Activated naive CD4-positive, alpha-beta T cell (primary cell): ENCODE measurements at places on chromosomes 2 and 18.

- no peak for DNase-seq
Measured at GRCh38 chr2:197944416-197945096, 140.2 kb downstream of the PLCL1 start.

GRCh38 chr2:16057661-16058060 is 117.3 kb downstream of the MYCN start:
- DNase-seq: no peak

DNA sequence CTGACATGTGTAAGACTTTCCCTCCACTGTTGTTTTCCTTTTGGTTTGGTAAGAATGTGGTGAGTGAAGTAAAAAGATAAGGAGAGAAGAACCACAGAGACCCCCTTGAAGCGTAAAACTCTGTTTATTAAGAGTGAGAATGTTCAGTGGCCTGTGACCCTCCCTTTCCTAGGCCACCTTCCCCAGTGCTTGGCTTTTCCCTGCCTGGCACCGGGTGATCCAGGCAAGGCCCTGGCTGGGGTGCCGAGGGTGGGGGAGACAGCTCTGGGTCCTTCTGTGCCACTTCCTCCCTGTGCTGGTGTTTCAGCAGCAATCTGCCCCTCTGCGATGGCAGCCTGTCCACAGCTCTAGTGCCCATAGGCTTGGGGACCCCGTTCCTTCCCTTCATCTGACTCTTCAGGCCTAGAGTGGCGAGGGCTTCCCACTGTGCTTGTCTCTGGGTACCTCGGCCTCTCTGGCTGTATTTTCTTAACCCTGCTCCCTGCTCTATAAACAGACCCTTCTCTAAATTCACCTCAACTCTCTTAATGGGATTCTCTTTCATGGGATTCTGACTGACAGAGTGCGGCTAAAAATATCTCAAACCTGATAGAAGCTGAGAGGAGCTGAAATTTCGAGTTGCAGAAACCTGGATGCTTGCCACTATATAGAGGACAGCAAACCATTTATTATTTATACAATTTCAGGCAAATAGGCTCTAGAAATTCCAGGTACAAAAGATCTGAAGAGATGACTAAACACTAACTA is 461.0 kb downstream of the DLGAP1 start:
- DNase-seq: no peak

GRCh38 chr2:54079331-54079730 is 36.1 kb upstream of the ACYP2 start:
- DNase-seq: no peak

DNA sequence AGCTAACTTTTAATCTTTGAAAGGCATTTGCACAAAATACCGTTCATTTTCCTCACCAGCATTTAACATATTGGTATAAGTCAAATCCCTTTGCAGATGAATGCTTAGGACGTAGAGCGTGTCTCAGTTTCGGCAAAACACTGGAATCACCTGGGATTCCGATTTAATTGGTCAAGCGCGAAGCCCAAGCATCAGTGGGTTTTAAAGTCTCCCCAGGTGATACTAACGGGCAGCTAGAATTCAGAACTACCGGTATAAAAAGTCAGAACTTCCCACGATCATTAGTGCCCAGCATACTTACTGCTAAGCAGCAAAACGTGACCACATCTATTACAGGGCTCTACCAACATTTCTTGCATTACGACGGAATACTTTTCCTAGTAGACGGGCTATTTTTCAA is 24.6 kb downstream of the ALPK2 start:
- no peak for DNase-seq

DNA sequence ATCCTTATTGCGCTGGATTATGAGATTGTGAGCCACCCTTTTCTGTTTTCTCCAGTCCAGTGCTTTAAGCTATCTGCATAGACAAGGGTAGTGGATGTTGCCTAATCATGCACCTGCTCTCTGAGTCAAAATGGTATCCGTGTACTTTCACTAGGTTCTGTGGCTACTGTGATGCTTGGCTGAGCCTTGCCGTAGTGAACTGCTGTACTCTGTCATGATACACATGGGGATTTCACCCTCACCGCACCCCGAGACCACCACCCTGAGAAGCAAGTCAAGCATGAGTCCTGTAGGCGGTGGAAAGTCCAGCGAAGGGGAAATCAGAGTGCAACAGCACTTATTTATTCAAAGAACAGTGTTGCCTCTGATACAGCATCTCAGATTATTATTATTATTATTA is 55.0 kb downstream of the ARHGAP25 start:
- no peak for DNase-seq

- DNase-seq: no peak
Measured at GRCh38 chr18:43650426-43650825, 373.1 kb upstream of the SYT4 start.

GRCh38 chr2:158969715-158970240 is 1.3 kb downstream of the TANC1 start:
- DNase-seq: no peak

- DNase-seq: no peak
Measured at GRCh38 chr2:180122874-180123273, 115.8 kb upstream of the CWC22 start.

- no peak for DNase-seq
Measured at GRCh38 chr2:231059756-231060155, 3.1 kb downstream of the PSMD1 start.

DNA sequence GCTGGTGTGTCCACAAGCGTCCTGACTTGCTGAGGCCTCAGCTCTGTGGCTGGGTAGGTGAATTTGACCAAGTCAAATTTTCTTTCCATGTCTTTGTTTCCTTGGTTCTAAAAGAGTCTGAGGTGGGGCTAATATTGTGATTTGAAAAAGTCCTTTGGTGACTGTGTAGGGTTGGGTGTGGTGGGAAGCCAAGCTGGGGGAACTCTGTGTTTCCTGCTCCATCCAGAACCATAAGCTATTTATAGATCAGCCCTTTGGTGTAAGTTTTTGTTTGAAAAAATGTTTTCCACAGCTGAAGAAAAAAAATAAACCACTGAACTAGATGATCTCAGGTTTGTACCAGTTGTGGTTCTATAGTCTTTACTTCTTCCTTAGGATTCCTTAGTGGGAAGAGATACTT is 462.7 kb downstream of the TGIF1 start:
- no peak for DNase-seq

- no peak for DNase-seq
Measured at GRCh38 chr18:66867653-66868052, 263.8 kb upstream of the CDH19 start.

DNA sequence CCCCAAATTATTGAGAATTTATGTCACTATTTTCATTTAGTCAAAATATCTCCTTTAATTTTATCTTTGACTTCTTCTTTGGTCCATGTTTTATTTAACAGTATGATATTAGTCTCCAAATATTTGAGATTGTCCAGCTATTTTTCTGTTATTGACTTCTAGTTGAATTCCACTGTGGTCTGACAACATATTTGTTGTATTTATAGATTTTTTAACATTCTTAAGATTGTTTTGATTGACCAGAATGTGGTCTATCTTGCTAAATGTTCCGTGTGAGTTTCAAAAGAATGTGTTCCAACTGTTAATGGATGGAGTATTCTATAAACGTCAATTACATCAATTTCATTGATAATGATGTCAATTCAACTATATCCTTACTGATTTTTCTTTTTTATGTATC is 1452.1 kb downstream of the SUCLG1 start:
- no peak for DNase-seq

DNA sequence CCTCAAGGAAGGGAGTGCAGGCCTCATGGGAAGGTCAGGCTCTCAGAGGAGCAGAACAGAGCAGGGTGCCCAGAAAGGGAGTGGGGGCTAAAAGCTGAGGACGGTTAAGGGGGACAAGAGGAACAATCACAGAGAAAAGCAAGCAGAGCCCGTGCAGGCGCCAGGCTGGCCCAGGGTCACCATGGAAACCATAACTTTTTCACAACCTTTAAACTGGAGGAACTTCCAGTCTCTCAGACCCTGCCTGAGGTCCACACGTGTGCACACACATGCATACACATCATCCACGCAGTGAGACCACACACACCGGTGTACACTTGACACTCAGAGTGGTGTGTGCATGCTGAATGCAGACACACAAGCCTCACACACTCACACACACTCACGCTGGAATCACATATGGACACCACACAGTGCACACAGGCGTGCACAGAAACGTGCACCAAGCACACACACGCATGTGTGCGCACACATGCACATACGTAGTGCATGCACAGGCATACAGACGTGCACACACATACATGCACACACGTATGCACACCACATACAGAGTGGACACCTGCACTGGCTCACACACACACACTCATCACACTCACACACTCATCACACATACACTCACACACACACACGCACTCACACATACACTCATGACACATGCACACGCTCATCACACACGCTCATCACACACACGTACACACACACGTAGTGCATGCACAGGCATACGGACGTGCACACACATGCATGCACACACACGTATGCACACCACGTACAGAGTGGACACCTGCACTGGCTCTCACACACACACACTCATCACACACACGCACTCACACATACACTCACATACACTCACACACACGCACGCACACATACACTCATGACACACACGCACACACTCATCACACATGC is 37.2 kb upstream of the SNED1 start:
- no peak for DNase-seq

DNA sequence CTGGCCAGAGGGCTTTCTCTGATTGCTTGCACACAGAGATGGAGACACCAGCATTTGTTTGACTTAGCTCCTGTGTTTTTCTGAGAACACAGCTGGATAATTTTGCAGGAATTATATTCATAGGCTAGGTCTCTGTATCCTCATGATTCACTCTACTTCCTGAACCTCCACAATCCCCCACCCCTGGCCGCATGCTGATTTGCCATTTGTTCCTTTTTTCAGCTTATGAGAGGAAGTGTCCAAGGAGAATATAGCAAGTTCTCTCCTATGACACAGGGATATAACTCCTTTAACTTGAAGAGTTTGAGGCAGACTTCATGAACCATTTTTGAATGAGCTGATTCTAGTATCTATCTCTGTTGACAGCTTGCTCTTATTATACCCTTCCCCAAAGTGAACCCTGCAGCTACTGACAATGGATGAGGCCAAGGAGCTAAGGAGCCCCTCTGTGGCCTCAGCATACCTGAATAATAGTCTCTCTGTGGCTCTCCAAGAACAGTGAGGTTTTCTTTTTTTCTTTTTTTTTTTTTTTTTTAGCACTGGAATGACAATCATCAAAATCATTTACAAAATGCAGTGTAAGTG is 15.4 kb downstream of the CAVIN2 start:
- DNase-seq: no peak

- no peak for DNase-seq
Measured at GRCh38 chr18:66046032-66046602, 295.3 kb downstream of the CDH7 start.

DNA sequence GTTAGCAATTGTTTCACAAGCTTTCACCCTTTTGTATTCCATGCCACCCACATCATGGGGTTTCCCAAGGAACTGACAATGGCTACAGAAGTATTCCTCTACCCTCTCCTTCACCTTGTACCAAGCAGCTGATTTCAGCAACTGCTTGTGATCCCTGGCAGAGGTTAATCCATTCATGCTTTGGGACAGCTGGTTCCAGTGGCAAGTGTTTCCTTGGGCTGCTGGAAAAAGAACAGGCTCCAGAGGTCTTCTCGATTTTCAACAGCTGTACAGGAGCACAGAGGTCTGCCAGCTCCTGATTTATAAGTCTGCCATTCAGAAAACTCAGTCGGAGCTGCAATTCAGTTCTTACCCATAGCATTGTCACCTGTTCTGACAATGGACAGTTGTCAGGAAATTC is 239.2 kb upstream of the CWC22 start:
- no peak for DNase-seq

GRCh38 chr2:189379287-189379630 is 62.0 kb upstream of the WDR75 start:
- DNase-seq: no peak
